Ovary (tissue), 10 donors: ENCODE measurements at places on chromosomes 2 and 18.

- peak; percentile 37 for DNase-seq
These were observed 110.8 kb downstream of the FMNL2 start for GRCh38 chr2:152445791-152446201.

DNA sequence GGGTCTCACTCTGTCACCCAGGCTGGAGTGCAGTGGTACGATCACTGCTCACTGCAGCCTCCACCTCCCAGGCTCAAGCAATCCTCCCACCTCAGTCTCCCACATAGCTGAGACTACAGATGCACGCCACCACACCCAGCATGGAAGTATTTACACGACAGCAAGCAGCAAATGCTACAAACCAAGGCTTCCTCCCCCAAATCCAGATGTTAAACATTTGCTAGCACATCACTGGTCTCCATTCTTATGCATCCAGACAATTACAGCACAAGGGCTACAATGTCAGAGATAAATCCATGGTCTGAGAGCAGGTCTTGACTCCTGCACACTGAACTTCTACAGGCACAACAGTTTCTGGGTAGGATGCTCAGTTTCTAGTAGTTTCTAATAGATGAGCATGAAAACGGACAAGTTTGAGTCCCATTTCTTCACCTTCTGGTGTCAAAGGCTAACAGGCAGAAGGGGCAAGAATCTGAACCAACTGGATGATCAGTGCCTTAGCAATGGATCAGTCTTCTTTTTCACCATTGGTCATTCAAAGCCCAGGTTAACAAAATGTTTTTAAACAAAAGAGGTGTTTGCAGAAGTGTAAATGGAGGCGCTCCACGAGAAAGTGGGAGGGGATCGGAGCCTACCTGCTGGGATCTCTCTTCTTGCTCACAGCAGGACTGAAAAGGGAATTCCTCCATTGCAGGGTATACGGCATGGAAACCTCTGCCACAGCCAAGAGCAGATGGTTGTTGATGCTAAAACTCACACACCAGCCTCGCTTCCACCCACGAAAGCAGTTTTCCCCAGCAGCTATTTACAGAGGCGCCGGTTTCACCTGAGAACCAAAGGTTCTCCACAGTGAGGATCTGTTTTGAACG lies 135.0 kb upstream of the ARL4C start:
- no peak for DNase-seq

GRCh38 chr2:83481436-83481835 lies 977.6 kb downstream of the SUCLG1 start:
- no peak for DNase-seq

DNA sequence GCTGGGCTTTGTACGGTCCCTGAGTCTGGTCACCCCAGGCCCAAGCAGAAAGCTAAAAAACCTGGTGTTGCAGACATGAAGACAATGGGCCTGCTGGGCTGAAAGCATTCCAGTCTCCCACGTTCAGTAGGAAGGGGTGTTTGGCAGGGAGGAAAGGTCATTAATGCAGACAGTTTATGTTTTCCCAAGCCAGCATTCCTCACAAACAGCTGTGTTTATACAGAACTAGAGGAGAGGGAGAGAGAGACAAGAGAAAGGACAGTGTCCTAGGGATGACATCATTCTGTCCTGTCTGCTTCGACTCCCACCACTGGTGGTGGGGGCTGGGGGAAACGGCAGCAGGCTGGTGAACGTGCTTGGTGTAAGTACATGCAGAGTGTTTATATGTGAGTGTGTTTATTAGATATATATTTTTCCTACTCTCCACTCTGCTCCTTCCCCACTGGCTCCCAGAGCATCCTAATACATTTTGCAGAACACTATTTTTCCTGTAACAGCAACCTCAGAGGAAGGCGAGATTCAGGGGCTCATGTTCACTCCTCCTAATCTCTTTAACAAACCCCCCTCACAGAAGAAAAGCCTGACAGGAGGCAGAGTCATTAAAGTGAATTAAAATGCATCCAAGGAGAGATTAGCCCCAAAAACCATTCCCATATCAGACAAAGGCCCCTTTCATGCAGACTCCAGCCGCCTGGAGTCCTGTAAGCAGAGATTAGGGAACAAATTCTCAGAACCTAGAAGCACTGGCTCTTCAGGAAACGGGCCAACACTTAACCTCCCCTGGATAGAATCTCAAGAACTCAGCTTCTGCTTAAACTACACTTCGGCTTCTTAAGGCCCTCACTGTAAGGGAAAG lies 380.4 kb downstream of the TNS1 start:
- DNase-seq = no peak

DNA sequence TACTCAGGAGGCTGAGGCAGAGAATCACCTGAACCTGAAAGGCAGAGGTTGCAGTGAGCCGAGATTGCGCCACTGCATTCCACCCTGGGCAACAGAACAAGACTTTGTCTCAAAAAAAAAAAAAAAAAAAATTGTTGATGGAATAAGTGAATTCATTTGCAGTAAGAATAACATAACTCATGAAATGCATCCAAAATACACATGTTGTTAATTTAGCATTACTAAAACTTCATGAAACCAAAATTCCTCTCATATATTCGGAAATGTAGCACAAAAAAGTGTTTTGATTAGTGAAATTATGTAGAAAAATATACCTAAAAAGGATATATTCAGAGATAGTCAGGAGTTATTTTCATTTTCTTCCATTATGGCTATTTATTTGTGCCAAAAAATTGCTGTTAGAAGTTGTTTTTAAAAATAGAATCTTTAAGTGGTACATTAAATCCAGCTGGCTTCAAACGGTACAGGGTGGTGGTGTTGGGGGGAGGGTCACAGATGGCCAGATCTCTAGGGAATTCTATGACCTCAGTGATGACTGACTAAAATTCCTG lies 78.2 kb upstream of the UGP2 start:
- no peak for DNase-seq
